ENCODE measurements at places on chromosomes 7 and 10.

DNA sequence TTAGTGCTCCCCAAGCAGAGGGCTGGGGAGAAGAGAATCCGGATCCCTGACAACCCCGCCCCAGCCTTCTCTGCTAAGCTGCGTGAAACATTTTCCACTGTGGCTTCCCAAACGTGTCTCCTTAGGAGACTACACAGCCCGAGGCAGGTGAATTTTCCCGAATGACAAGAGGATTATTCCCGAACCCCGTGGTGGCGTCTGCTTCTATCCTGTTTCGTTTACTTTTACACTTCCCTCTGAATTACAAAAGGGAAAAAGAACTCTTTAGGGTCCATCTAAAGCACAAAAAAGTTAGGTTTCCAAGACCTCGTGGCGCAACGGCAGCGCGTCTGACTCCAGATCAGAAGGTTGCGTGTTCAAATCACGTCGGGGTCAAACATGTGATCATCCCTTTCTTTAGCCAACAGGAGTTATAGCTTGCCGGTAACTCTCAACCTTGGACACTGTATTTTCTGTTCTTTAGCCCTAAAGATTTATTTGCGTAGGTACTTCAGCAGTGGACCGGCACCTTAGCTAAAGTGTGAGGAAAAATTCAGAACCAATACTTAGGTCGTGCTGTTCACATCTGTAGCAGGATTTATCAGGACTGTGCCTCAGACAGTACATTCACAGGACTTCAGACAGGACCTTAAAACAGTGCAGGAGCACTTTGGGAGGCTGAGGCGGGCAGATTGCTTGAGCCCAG lies 3.2 kb upstream of the ZNF789 start:
- no peak for DNase-seq

GRCh38 chr7:79789584-79790345 lies 336.3 kb upstream of the MAGI2 start:
- no peak for DNase-seq

DNA sequence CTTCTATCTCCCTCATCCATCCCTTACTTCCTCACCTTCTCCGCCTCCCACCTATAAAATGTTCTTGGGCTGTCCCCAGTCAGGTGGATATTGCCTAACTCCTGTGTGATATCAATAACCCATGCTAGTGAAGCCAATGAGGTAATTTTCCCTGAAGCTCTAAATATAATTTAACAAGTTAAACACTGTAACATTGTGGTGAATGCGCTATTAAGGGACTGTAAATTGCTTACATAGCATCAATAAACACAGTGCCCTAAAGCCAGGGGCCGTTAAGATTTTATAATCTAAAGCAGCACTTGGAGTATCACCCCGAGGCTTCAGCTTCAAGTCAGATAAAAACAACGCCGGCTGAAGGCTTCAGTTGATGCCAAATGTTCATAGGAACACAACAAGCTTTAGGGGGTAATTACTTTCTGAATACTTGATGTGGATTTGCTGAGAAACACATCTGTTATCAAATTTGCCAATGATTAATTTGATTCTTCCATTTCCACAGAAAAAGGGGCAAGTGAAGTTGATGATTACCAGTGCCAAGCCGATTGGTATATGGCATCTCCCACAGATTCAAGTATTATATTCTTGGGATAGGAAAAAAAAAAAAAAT lies 138.4 kb downstream of the CREB5 start:
- DNase-seq, result no peak

- no peak for DNase-seq
Measured at GRCh38 chr7:2004841-2005725, 227.7 kb downstream of the MAD1L1 start.

GRCh38 chr10:48366261-48366660 lies 59.8 kb downstream of the MAPK8 start:
- DNase-seq, result no peak

Data from stimulated activated CD4-positive, alpha-beta T cell treated with anti-CD3 and anti-CD28 coated beads, Interleukin-15, amount 100 ng/mL, for 1 hour (primary cell).